ENCODE measurements at places on chromosomes 1 and 21. TPM values are rescaled to one million over a fixed set of nuclear protein-coding genes. Genes with fewer than 3 reads are reported as not detected.

- H3K4me1 ChIP-seq, result no peaks in the 10 kb centered on the region
- no peak overlapping the region for H3K27ac ChIP-seq
These were observed 87.7 kb downstream of the C4BPA start for GRCh38 chr1:207191776-207192175.

- no peak overlapping the region for H3K4me3 ChIP-seq
- H3K36me3 ChIP-seq, result no peaks in the 10 kb centered on the region
- H3K27ac ChIP-seq, result no peak overlapping the region
- H3K4me1 ChIP-seq, result no peaks in the 10 kb centered on the region
These were observed 58.5 kb downstream of the PHACTR4 start for GRCh38 chr1:28428012-28428411.

GRCh38 chr1:58870298-58870676, 86.4 kb upstream of the JUN start:
- no peaks in the 10 kb centered on the region for H3K4me1 ChIP-seq
- DNase-seq, result no peak
- no peak overlapping the region for H3K4me3 ChIP-seq
- H3K27me3 ChIP-seq, result no peaks in the 10 kb centered on the region

GRCh38 chr1:110425612-110426152, 18.2 kb upstream of the LAMTOR5 start:
- H3K36me3 ChIP-seq, result no peaks in the 10 kb centered on the region
- H3K27me3 ChIP-seq, result no peaks in the 10 kb centered on the region
- no peak overlapping the region for H3K4me3 ChIP-seq

DNA sequence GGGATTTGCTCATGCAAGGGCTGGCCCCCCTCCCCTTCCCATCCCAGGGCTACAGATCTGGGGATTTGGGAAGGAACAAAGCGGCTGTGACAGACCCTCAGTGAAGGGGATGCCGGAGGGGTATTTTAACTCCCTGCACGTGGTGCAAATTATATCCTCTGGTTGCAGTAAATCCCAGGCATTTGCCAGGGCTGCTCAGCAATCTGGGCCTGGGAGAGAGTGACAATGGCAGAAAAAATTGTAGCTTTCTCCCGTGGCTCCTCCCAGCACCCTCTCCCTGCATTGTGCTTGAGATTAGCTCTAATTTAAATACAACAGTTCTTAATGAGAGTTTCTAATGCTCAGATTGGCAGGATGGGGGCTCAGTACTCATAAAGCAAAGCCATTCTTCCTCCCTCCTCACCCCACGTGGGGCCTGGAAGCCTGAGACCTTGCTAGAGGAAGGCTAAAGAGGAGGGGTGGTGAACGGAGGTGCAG, 129.9 kb upstream of the CD34 start:
- H3K4me3 ChIP-seq, result no peak overlapping the region
- H3K27me3 ChIP-seq, result no peaks in the 10 kb centered on the region
- H3K36me3 ChIP-seq, result no peaks in the 10 kb centered on the region

DNA sequence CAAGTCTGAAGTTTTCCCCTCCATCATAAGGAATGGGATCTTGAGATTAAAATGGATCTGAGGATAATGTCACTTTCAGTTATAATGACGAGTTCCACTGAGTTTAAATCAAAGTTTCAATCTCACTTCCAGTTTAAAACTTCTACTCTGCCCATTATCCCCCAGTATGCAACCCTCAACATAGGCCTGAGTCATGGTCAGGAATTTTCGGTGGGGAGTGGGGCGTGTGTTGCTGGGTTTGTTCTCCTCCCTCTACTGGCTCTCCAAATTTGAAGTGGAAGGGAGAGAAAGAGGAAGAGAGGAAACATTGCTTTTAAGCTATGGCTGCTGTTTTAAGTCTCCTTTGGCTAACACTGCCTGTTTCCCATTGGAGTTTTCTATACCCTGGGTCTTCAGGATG, 152.9 kb downstream of the TM2D1 start:
- no peaks in the 10 kb centered on the region for H3K36me3 ChIP-seq
- no peak overlapping the region for H3K4me3 ChIP-seq
- H3K4me1 ChIP-seq, result no peaks in the 10 kb centered on the region
- no peak for DNase-seq

GRCh38 chr1:94314222-94314858, 77.0 kb upstream of the ARHGAP29 start:
- H3K4me3 ChIP-seq, result no peak overlapping the region
- H3K36me3 ChIP-seq, result no peaks in the 10 kb centered on the region
- no peak for DNase-seq
- no peak overlapping the region for H3K27ac ChIP-seq

DNA sequence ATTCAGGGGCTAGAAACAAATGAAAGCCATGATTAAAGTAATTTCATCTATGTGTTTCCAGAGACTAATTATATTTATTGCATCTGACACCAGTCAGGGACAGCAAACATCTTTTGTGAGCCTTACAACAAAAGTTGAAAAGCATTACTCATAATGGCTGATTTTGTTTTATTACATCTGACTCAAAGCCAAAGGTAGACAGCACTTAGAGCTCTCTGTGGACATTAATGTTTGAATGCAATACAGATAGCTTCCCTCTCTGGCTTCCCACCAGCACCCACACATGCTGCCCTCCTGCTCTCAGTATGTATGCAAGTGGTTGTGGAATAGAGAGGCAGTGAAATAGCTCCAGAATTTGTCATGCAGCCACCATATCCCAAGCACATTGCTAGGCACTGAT, 198.7 kb downstream of the SETD4 start:
- no peak for DNase-seq
- H3K4me1 ChIP-seq, result peaks cover 16% of the 10 kb centered on the region
- no peak overlapping the region for H3K27ac ChIP-seq
- H3K36me3 ChIP-seq, result no peaks in the 10 kb centered on the region
- H3K27me3 ChIP-seq, result no peaks in the 10 kb centered on the region

- H3K4me3 ChIP-seq, result no peak overlapping the region
- no peaks in the 10 kb centered on the region for H3K4me1 ChIP-seq
- no peak for DNase-seq
These were observed 462.0 kb upstream of the RUNX1 start for GRCh38 chr21:35510957-35511695.

- no peaks in the 10 kb centered on the region for H3K4me1 ChIP-seq
- no peak overlapping the region for H3K4me3 ChIP-seq
- peak overlapping the region; percentile 23 for H3K27ac ChIP-seq
- no peak for DNase-seq
These were observed 12.0 kb downstream of the PPFIA4 start for GRCh38 chr1:203038217-203038741.

DNA sequence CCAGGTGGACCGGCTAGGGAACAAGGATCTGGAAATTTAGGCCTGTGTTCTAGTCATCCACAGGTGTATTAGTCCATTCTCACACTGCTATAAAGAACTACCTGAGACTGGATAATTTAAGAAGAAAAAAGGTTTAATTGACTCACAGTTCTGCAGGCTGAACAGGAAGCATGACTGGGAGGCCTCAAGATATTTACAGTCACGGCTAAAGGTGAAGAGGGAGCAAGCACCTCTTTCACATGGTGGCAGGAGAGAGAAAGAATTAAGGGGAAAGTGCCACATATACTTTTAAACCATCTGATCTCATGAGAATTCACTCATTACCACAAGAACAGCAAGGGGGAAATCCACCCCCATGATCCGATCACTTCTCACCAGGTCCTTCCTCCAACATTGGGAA, 174.7 kb upstream of the C1orf105 start:
- H3K4me3 ChIP-seq, result no peak overlapping the region
- no peak for DNase-seq
- H3K4me1 ChIP-seq, result no peaks in the 10 kb centered on the region
- H3K27me3 ChIP-seq, result no peaks in the 10 kb centered on the region

GRCh38 chr1:62588000-62588399, 9.3 kb upstream of the ANGPTL3 start:
- no peak overlapping the region for H3K27ac ChIP-seq
- no peaks in the 10 kb centered on the region for H3K4me1 ChIP-seq
- no peak overlapping the region for H3K4me3 ChIP-seq
- no peaks in the 10 kb centered on the region for H3K27me3 ChIP-seq
- DNase-seq, result no peak

GRCh38 chr21:45333583-45334121, 46.0 kb upstream of the POFUT2 start:
- no peak for DNase-seq
- H3K36me3 ChIP-seq, result no peaks in the 10 kb centered on the region
- H3K27ac ChIP-seq, result no peak overlapping the region
- H3K4me3 ChIP-seq, result no peak overlapping the region
- H3K4me1 ChIP-seq, result no peaks in the 10 kb centered on the region

DNA sequence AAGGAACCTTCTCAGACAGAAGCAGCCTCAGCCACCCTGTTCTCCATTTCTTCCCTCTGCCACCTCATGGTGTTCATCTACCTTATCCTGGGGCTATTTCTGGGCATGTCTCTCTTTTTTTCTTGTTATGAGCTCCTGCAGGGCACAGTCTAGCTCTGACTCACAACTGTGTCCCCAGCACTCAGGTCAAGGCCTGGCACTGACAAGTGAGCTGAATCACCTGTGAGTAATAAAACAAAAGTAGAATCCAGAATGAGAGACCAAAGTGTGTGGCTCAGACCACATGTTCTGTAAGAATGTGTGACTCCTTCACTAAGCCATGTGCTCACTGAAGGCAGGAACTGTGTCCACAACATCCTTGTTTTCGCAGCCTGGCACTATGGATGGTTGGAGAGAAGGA, 23.2 kb downstream of the C1orf94 start:
- no peak overlapping the region for H3K4me3 ChIP-seq
- no peaks in the 10 kb centered on the region for H3K27me3 ChIP-seq
- H3K36me3 ChIP-seq, result no peaks in the 10 kb centered on the region
- no peaks in the 10 kb centered on the region for H3K4me1 ChIP-seq

GRCh38 chr1:202585590-202585933, 124.7 kb downstream of the SYT2 start:
- H3K27ac ChIP-seq, result no peak overlapping the region
- no peaks in the 10 kb centered on the region for H3K4me1 ChIP-seq
- no peaks in the 10 kb centered on the region for H3K27me3 ChIP-seq
- no peak overlapping the region for H3K4me3 ChIP-seq
- no peaks in the 10 kb centered on the region for H3K36me3 ChIP-seq

GRCh38 chr1:168688644-168689326, 40.2 kb downstream of the DPT start:
- H3K27ac ChIP-seq, result no peak overlapping the region
- no peak for DNase-seq
- H3K27me3 ChIP-seq, result no peaks in the 10 kb centered on the region

The NR0B2 gene
- 16.2 TPM for total RNA-seq

GRCh38 chr21:45905196-45905595, 76.4 kb upstream of the COL6A1 start:
- no peaks in the 10 kb centered on the region for H3K27me3 ChIP-seq
- H3K4me1 ChIP-seq, result no peaks in the 10 kb centered on the region
- no peak for DNase-seq
- no peak overlapping the region for H3K4me3 ChIP-seq

DNA sequence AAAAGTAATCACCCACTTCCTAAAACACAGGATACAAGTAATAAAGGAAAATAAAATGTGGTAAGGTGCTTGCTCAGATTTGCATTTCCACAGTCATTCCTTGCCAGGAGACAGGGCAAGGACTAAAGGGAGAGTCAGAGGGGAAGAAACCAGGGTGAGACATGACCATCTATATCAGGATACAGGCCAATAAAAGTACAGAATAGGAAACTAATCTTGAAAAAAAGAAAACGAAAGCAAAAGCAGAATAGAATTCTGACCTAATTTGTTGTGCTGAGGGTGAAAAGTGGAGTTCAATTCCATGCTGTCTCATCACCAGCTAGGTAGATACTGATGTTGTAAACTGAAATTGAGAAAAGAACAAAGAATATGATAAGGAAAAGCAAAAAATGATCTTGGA, 27.3 kb downstream of the JMJD4 start:
- H3K4me1 ChIP-seq, result no peaks in the 10 kb centered on the region
- H3K36me3 ChIP-seq, result no peaks in the 10 kb centered on the region
- H3K27ac ChIP-seq, result no peak overlapping the region
- no peaks in the 10 kb centered on the region for H3K27me3 ChIP-seq
- no peak for DNase-seq
- no peak overlapping the region for H3K4me3 ChIP-seq

DNA sequence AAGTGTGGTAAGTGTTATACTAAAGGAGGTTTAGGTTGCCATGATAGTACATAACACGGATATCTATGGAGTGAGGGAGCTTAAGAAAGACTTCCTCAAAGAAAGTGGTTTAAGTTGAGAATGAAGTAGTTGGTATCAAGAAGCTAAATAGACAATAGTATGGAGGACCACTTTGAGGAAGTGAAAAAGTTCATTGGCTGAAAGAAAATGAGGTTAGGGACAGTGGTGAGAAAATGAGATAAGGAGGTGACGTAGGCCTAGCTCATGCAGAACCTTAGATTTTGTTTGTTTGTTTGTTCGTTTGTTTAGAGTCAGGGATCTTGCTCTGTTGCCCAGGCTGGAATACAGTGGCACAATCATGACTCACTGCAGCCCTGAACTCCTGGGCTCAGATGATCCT, 72.2 kb upstream of the PPIH start:
- no peaks in the 10 kb centered on the region for H3K4me1 ChIP-seq
- no peaks in the 10 kb centered on the region for H3K36me3 ChIP-seq
- H3K27ac ChIP-seq, result no peak overlapping the region
- no peaks in the 10 kb centered on the region for H3K27me3 ChIP-seq

DNA sequence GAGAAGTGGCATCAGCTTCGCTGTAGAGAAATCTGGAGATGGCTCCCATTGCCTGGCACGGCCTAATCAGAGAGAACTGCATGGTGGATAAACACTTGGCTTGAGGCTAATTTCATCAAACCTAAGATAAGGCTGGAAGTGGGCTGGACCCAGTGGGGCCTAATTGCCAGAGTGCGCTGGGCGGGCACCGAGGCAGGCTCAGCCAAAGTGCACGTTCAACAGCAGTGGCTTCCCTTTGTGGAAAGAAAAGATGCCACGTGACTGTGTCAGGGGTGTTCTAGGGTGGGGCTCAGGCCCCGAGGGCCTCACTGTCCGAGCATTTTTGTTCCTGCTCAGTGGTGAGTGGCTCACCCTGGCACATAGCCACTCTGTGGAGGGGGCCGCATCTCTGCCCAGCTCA, 5.8 kb downstream of the PLCH2 start:
- no peak for DNase-seq
- peaks cover 10% of the 10 kb centered on the region for H3K4me1 ChIP-seq
- no peaks in the 10 kb centered on the region for H3K27me3 ChIP-seq
- H3K4me3 ChIP-seq, result no peak overlapping the region

- no peaks in the 10 kb centered on the region for H3K36me3 ChIP-seq
- DNase-seq, result no peak
- H3K4me1 ChIP-seq, result no peaks in the 10 kb centered on the region
These were observed 22.4 kb downstream of the CASQ2 start for GRCh38 chr1:115746021-115746690.

The VWA1 gene
- total RNA-seq, result 6.8 TPM

DNA sequence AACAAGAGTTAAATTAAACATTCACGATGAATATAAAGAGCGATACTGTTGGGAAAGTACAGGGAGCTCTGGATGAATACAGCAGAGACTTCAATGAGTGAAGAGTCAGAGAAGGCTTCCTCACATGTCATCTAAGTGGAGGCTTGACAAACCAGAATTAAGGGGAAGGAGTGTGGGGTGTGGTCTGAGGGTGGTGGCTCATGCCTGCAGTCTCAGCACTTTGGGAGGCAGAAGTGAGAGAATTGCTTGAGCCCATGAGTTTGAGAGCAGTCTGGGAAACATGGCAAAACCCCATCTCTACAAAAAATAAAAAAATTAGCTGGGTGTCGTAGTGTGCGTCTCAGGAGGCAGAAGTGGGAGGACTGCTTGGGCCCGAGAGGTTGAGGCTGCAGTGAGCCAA, 8.7 kb downstream of the SDHB start:
- no peak for DNase-seq
- no peak overlapping the region for H3K27ac ChIP-seq
- no peaks in the 10 kb centered on the region for H3K4me1 ChIP-seq
- H3K4me3 ChIP-seq, result no peak overlapping the region

- H3K27ac ChIP-seq, result no peak overlapping the region
- no peaks in the 10 kb centered on the region for H3K27me3 ChIP-seq
- H3K4me1 ChIP-seq, result no peaks in the 10 kb centered on the region
- no peak for DNase-seq
- no peaks in the 10 kb centered on the region for H3K36me3 ChIP-seq
- no peak overlapping the region for H3K4me3 ChIP-seq
These were observed 37.2 kb downstream of the ZFYVE9 start for GRCh38 chr1:52179073-52179472.

All from Peyer's patch (tissue), 4 donors.